ENCODE measurements at places on chromosomes 4 and X. TPM values are rescaled to one million over a fixed set of nuclear protein-coding genes. Genes with fewer than 3 reads are reported as not detected.

GRCh38 chr4:6769233-6769988 is 13.1 kb upstream of the KIAA0232 start:
- DNase-seq, result no peak

DNA sequence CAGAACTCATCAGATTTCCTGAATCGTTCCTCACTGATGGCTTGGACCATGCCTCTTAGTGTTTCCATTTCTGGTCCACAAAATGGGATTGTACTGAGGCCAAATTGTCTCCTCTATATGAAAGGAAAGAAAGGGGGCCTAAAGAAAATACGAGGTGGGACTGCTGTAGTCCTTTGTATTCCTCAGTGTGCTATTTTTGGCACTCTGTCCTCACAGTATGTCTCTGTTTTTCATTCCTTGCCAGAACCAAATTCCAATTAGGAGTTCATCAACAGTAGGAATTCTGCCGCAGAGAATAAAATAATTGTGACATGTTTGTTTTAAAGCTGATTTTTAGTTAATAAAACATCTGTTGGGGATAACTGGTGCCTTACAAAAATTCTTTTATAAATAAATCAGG is 515.7 kb downstream of the SMARCA1 start:
- no peak for DNase-seq

GRCh38 chr4:103457566-103457965 is 259.4 kb upstream of the CENPE start:
- no peak for DNase-seq

The SORBS2 gene
- total RNA-seq, result 200 TPM

The DCHS2 gene
- total RNA-seq, result 0.17 TPM

The KLHL13 gene
- 10.4 TPM for total RNA-seq

The ETDA gene
- not detected for total RNA-seq

DNA sequence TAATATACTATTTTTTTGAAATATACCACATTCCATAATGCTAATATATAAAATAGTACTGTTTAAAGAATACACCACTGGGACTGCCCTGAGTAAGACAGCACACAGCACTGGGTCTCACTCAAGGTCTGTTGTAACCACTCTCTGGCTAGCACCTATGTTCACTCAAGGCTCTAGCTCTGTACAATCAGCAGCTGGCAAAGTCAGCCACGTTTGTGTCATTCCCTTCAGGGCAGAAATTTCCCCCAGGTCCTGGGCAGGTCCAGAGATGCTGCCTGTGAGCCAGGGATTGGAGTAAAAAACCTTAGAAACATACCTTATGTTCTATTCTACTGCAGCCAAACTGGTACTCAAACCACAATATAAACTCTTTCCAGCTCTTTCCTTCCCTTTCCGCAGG is 1160.2 kb upstream of the ADGRL3 start:
- DNase-seq, result no peak

The MAGEB18 gene
- not detected for total RNA-seq

The MAGEB6B gene
- not detected for total RNA-seq

- no peak for DNase-seq
Measured at GRCh38 chr4:115841871-115842270, 728.5 kb upstream of the NDST4 start.

The FREM3 gene
- 0.51 TPM for total RNA-seq

GRCh38 chr4:82005158-82005557 is 368.6 kb downstream of the HNRNPD start:
- peak; percentile 21 for DNase-seq

DNA sequence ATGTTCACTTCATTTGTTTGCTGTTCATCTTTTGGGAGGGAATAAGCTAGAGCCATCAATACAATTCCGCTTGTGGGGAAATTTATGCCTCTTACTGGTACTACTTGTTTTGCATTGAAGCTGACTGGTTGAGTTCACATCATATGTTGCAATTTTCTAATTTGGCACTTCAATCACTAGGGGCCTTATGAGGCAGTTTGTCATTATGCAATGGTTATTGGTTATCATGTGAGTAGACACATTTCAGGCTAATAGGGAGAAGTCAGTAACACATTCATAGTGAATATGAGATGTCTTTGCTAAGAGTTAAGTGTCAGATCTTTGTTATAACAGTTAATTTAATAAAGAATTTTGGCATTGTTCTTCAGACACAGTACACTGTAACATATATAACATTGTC is 5.0 kb downstream of the RPL36A start:
- no peak for DNase-seq

- DNase-seq, result no peak
Measured at GRCh38 chr4:52408032-52408431, 251.1 kb downstream of the USP46 start.

The ENPEP gene
- 0.14 TPM for total RNA-seq

DNA sequence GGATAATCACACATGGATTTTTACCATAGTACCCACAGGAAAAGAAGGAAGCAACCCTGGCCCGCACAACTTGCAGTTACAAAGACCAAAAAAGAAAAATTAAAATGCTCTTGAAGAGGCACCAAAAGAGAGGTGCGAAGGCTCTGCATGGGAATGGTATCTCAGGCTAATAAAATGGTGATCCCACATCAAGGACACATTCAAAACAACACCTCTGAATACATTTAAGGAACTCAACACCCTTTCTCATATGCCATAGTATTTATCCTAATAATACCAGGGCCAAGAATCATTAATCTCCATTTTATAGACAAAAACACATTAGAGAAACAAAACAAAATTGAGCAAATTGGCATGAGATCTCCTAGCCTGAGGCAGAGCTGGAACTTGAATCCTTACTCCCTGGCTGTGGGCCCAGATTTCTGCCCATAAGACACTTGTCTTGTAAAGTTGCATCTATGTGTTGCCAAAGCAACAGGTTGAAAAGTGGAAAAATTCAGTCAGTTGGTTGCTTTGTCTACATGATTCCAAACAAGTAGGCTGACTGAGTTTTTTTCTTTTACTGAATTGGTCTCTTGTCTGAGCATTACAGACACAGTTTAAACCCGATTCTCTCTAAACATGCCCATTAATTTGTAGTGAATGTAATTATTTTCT is 33.5 kb downstream of the GUCY2F start:
- no peak for DNase-seq

The PCDH11X gene
- not detected for total RNA-seq

The PAK3 gene
- 2.6 TPM for total RNA-seq

Measured in dermis blood vessel endothelial cell (primary cell).